T-cell (primary cell): ENCODE measurements at places on chromosomes 1 and 21.

DNA sequence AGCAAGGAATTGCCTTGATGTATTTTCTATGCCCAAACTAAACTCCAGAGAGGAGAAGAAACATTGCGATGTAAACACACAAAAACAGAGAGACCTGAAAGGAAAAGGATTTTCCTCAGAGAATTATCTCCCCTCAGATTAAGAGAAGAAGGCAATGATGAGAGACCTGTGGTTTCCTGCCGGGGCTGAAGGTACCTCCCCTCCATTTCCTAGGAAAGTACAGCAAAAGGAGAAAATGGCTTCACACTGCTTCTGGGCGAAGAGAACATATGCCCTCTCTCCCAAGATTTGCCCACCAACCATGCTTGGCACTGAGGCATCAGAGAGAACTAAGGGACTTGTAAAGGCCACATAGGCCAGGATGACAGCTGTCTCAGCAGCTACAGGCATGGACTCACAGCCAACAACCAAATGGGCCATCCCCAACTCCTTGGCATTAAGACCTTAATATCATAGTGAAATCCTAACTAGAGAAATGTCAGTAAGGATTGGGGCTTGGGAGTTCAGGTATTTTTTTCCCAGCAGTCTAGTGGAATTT is 523.0 kb downstream of the PTPRC start:
- no peak for DNase-seq

DNA sequence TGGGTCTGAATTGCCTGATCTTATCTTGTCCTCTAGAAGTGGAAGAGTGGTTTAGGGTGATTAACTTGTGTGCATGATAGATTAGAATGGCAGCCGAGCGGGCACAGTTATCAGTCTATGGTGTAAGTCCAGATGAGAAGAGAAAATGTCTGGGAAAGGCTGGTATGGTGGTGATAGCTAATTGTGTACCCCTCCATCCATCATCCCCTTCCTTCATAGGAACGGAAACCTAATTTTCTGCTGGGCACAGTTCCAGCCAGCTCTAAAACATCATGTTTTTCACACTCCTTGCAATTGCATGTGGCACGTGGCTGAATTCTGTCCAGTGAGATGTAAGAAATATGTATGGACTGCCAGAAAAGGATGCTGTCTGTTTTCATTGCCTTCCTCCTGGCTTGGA is 40.9 kb upstream of the ZP4 start:
- DNase-seq, result no peak

DNA sequence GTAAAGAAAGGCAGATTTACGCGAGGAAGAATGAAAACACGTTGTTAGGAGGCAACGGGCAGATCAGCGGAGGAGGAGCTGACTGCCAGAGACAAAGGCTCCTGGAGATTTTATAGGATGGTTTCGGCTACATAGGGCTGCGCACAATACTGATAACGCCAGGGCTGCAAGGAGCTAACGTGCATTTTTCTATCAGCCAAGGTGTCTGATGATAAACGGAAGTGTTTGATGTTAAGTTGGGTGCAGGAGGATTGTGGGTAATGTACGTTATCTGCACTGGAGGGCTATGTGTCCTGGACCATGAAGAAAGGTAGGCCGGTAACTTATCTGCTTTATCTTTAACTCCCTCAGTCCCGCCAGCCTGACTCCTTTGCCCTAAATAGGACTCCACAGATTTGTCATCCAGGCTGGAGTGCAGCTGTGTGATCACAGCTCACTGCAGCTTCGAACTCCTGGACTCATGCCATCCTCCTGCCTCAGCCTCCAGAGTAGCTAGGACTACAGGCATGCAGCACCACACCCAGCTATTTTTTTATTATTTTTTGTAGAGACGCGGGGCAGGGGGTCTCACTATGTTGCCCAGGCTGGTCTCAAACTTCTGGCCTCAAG is 29.6 kb downstream of the SETD4 start:
- DNase-seq, result no peak

DNA sequence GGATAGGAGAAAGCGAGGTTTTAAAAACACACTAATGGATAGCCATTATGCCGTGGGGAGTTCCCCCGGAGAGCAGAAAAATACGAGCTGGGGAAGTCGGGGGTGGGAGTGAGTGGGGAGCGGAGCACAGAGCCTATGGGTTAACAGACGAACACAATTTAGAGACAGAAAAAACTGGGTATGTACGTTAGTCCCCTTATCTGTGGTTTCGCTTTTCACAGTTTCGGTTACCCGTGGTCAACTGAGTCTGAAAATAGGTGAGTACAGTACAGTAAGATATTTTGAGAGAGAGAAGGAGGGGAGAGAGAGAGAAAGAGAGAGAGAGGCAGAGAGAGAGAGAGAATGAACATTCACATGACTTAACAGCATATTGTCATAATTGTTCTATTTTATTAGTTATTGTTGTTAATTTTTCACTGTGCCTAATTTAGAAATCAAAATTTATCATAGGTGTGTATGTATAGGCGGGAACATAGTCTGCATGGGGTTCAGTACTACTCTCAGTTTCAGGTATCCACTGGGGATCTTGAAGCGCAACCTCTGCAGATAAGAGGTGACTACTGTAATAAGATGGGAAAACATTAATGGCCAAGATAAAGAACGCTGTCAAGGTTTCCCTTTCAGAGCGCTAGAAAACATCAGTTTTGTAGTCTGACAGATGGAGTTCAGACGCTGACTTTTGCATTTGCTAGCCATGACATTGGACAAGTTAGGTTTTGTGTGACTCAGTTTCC is 125.6 kb upstream of the LMO4 start:
- DNase-seq, result no peak

DNA sequence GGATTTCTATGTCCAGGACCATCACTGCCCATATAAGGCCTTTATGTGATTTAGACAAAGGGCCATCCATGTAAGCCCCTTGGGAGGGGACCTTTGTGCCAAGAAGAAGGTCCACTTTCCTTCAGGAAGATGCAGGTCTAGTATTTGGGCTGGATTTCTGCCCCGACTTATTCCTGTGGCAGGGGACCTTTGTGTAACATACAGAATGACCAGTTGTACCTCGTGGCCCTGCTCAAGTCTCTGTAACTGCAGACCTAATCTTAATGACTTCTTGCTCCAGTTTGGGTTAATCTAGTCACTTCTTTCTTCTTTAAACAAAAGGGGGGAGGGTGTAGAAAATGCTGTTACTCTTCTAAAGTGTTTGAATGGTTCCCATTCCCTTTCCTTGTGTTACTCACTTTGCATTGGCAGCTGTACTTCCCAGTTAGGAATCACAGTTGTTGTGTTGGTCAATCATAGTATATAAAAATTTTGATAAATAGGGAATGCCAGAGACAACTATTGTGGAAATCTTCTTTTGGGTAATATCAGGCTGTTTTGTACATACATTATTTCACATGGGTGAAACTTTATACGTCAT is 54.2 kb downstream of the MIGA1 start:
- DNase-seq, result no peak

DNA sequence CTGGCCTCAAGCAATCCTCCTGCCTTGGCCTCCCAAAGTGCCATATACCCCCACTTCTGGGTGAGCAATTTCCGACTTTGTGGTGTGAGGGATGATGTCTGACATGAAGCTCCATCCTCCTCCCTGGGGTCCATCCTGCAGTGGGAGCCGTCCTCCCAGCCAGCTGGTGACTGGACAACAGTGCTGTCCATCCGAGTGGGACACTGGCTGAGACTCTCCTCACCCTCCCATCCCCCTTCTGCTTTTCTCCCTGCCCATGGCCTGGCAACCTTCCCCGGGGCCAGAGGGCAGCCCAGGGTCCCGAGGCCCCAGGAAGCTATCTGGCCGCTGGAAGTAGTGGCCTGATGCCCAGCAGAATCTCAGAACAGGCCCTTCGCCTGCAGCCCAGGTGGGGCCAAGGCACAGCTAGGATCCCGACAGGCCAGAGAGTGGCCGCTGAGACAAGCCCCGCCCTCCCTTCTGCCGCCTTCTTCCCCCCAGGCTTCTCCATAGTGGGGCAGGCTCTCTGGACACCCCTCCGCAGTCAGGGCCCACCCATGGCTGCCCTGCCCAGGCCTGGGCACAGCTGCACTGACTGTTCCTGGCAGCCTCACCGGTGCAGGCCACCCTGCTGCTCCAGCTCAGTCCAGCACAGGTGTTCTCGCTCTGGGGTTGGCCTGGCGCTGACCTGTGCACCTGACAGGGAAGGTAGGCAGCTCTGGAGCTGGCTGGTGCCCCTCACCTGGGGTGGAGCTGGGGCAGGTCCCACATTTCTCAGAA is 8.4 kb upstream of the FAAP20 start:
- DNase-seq, result no peak

GRCh38 chr1:117284399-117285215 is 73.9 kb upstream of the VTCN1 start:
- no peak for DNase-seq

DNA sequence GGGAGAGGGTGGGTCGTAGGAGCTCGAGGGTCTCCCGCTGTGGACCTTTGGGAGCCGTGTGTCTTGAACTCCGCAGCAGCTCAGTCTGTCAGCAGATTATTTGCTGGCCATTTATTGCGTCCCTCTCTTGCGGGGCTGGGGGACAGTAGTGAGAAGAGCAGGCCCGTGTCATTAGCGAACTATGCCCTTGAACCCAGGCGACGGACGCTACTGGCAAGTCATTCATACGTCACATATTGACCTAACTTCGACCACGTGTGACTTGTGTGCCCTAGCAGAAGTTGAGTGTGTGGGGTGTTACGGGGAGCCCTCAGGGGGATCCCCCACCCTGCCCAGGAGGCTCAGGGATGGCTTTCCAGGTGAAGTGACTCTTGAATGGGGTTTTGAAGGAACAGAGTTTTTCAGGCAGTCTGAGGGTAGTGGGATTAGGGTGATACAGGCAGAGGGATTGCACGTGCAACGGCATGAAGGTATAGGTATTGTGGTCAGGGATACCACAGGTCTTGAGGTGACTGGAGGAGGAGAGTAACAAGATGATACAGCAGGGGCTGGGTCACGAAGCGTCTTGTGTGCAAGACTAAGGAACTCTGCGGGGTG is 13.0 kb downstream of the RCC1 start:
- no peak for DNase-seq

- no peak for DNase-seq
Measured at GRCh38 chr1:59541891-59542290, 245.0 kb downstream of the FGGY start.

GRCh38 chr1:3225661-3226060 is 156.7 kb downstream of the PRDM16 start:
- DNase-seq, result no peak

DNA sequence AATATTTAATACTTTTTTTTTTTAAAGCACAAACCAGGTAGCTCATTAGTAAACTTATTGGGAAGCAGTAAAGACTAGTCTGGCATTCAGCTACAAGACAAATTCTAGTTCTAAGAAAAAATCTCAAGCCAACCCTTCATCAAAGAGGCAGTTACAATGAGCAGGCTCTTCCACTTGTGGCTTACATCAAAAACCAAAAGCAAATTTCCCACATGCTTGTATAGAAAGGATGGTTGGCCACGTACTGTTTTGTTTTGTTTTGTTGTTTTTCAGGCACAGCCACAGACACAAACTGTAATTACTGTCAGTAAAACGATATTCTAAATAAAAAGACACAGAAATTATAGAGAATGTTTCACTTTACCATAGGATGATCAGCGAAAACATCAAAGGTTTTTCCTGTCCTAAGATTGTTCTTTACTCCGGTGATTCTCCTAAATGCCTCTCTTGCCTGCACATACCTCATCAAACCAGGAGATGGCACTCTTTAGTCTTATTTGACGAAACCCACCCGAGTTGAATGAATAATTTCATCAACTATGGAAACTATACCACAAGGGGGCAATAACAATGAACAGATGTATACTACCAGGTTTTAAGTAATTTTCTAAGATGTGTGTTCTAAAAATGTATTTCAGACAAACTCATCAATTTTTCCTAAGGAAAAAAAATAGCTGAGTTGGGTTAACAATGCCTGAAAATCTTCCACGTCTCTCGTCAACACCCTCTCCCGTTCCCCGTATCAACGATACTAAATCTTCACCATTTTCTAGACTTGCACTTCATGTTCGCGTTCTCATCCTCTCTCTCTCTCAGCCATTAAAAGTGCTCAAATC is 26.9 kb downstream of the RPL5 start:
- DNase-seq, result peak; percentile 87

DNA sequence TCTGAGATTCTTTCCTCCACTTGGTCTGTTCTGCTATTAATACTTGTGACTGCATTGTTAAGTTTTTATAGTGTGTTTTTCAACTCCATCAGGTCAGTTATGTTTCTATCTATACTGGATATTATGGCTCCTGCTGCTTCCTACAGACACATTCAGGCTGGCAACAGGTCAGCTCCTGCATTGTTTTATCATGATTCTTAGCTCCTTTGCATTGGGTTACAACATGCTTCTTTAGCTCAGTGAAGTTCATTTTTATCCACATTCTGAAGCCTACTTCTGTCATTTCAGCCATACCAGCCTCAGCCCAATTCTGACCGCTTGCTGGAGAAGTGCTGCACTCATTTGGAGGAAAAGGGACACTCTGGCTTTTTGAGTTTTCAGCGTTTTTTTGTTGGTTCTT is 37.3 kb upstream of the F3 start:
- DNase-seq, result no peak

- no peak for DNase-seq
Measured at GRCh38 chr1:56330391-56331026, 248.9 kb downstream of the PLPP3 start.

DNA sequence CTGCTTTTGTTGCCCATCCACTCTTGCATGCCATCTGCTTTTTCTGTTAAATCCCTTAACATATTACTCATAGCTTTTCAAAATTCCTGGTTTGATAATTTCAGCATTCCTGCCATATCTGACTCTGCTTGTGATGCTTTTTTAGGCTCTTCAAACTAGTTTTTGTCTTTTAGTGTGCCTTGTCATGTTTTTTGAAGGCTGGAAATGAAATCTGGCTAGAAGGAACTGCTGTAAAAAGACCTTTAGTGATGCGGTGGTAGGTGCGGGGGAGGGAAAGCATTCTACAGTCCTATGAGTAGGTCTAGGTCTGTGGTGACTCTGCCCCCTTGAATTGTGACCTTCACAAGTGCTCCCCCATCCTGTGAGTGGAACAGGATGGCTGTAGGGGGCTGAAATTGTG is 15.0 kb upstream of the S100B start:
- no peak for DNase-seq

DNA sequence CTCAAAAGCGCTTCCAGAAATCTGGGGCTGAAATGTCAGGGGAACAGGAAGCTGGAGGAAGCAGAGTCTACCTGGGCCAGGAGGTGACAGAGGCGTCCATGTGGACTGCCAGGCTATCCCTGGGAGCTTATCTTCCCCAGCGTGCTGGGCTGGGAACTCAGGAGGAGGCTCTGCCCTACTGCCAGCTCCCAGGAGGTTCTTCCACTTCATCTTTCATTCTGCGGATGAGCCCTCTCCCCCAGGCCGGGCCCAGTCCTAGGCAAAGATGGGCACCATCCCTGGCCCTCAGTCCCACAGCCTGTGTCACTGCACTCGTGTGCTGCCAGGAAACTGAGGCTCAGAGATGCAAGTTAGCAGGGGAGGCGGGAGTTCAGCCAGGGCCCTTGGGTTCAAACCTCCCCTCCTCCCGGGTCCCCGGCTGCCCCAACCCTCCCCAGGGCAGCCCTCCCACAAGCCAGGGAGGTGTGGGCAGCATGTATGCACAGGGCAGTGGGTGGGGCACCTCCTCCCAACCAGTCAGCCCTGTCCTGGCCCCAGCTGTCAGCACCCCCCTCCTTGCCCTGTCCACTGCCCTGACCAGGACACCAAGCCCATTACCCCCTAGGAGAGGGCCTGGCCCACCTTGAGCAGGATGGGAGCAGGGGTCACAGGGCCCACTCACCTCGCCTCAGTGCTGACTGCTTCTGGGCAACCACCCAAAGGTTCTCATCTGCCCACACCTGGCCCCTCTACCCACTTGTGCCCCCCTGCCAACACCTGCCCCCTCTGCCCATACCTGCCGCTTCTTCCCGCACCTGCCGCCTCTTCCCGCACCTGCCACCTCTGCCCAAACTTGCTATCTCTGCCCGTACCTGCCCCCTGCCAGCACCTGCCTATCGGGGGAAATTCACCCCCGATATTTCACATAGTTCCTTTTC is 226.0 kb downstream of the NPHP4 start:
- no peak for DNase-seq
